ENCODE measurements at places on chromosomes 5 and 9.

DNA sequence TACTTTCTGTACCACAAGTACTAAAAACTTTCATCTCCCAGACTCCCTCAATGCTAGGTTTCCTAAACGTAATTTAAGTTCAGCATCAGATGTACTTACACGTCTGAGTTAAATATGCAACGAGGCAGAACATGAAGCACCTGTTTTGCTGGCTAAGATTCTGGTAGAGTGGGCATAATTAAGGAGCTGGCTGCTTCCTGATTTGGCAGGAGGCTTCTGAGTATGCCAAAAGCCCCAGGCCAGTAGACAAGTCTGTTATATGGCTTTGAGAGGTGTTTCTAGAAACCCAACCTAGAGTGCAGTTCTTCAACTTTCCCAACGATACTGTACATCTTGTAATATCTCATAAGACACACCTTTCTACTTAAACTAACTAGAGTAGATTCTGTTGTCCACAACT is 13.6 kb downstream of the TICAM2 start:
- no peak for DNase-seq

GRCh38 chr5:139177809-139178588 is 20.2 kb downstream of the SIL1 start:
- no peak for DNase-seq

DNA sequence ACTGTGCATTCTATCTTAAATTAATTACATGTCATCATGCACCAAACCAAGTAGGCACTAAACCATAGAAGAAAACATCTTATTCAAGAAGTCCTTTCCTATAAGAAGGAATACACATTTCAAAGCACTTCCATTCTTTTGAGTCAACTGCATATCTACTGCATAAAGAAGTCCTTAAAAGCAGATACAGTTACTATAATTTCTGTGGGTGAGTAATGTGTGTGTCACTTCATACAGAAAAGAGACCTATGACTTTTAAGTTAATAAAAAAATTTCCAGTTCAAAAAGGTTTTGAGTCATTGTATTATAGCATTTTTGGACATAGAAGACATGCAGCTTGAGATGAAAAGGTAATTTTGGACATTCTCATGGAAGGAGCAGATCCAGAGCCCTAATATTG is 125.0 kb downstream of the DTWD2 start:
- no peak for DNase-seq

DNA sequence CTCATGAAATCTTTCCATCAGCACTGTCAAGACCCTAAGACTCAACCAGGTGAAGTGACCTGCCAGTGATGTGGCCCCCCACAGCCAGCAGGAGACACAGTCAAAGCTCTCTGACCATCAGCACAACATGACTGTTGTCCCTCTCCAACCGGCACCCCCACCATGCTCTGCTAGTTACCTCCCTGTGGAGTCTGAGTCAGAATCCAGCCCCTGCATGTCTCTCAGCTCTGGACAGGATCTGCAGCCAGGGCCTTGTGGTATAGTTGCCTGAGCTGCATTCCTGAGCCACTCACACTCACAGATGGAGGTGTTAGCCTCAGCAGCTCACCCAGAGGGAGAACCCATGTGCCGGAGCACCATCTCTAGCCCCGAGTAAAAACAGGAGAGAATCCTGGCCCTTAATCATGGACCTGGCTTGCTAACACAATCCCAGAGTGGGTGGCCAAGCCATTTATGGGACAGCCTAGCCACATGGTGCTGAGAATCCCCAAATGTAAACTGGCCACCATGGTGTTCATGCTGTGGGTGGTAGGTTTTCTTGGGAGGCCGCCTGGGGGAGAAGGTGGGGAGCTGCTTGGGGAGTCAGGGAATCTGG is 237.8 kb downstream of the PAPPA start:
- no peak for DNase-seq

DNA sequence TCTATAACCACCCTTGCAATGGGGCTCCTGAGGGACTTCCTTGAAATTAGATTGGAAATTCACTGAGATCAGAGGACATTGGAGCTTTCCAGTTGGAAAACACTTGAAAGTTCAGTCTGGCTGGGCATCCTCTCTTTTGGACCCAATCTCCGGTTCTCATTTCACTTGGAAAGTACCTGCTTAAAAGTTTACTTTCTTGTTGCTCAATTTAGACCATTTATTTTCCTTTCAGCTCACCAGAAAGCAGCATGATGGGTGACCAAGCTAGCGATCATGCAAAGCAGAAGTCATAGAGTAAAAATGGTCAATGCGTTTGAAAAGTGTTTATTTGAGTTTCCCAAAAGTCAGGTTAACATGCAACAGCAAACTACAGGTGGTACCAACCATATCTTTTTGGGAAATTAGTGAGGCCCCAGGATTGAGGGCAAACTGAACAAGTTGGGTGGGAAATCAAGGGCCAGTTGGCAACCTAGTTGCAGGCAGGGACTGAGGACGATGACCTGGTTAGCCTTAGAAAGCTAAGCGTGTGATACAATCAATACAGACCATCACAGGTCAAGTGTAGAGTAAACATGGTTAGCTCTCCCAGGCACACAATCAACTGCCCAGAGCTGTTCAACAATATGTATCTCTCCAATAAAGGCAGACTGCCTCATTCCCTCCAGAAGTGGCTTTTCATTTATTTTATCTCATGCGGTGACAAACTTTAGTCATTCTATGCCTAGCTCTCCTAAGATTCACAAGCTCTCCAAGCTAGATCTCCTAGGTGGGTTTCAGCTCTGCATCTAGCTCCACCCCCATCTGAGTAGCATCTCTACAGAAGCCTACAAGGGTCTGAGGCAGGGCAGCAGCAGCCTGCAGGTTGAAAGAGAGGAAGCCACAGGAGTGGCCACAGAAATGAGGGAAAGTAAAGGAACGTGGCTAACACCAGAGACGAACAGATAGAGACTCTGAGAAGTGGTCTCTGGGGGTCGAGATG is 136.9 kb downstream of the UGCG start:
- no peak for DNase-seq

DNA sequence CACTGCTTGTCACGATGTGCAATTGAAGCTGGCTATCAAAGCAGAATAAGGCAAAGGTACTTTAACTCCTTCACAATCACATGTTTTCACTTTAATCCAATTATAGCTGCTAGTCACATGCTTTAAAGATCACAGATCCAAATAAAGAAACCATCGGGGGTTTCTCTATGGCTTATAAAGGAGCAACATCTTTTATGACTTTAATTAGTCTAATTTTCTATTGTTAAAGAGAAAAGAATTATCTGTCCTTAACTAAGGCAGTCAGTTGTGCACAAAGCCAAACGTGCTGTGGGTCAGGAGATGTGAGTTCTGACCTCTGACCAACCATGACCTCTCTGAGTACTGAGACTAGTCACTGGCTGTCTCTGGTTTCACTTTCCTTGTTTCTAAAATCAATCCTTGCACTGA is 561.1 kb downstream of the RAB3C start:
- no peak for DNase-seq

Measured in activated naive CD4-positive, alpha-beta T cell (primary cell).